Naive thymus-derived CD4-positive, alpha-beta T cell (primary cell): ENCODE measurements at places on chromosomes 6 and 20. TPM values are rescaled to one million over a fixed set of nuclear protein-coding genes. Genes with fewer than 3 reads are reported as not detected.

MCM3 gene
- polyA plus RNA-seq, result 51.6 TPM

PRL gene
- polyA plus RNA-seq, result not detected

AIF1 gene
- polyA plus RNA-seq, result 182 TPM

EEF1A2 gene
- not detected for polyA plus RNA-seq

SDCBP2 gene
- polyA plus RNA-seq, result 1.3 TPM

DUSP22 gene
- 36.6 TPM for polyA plus RNA-seq

NHLRC1 gene
- 1.7 TPM for polyA plus RNA-seq

SMLR1 gene
- not detected for polyA plus RNA-seq

GLP1R gene
- not detected for polyA plus RNA-seq

ERVFRD-1 gene
- 0.33 TPM for polyA plus RNA-seq

ARHGAP18 gene
- 0.60 TPM for polyA plus RNA-seq

TFAP2D gene
- polyA plus RNA-seq, result not detected

ANGPT4 gene
- not detected for polyA plus RNA-seq
